ENCODE measurements at places on chromosomes 7 and 10.

DNA sequence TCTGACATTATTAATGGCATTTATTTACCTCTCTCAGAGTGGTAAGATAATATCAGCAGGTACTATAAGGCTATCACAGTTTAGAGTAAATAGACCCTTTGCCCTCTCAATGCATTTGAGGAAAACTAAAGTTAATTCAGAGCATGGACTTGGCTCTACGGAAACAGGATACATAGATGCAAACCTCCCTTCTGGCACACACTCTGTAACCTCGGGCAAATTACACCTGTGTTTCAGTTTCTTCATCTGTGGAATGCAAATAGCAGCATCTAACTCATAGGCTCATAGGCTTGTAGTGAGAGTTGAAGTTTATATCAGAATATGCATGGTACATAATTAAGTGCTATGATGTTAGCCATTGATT lies 5.6 kb downstream of the RAPGEF5 start:
- DNase-seq, result no peak

- DNase-seq, result no peak
Observed at GRCh38 chr10:69321865-69322264, 43.6 kb downstream of the HK1 start.

- DNase-seq, result no peak
Observed at GRCh38 chr7:139893999-139894398, 64.9 kb downstream of the TBXAS1 start.

GRCh38 chr7:51246258-51247245 lies 70.1 kb downstream of the COBL start:
- no peak for DNase-seq

DNA sequence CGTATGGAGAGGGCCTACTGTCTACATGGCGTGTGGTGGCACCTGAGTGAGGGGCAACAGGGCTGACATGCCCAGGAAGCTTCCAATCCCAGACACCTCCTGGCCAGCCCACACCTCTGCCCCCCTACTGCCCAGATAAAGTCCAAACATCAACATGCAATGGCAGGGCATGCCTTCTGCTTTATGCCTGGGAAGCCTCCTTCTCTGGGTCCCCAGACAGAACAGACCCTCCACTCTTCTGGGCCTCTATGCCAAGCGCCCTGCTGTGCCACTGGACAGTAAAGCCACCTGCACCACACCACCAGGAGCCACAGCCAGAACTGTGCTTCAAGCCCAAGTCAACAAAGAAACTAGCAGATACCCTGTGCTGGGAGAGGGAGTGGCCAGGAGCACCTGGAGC lies 12.5 kb downstream of the TMEM72 start:
- no peak for DNase-seq

DNA sequence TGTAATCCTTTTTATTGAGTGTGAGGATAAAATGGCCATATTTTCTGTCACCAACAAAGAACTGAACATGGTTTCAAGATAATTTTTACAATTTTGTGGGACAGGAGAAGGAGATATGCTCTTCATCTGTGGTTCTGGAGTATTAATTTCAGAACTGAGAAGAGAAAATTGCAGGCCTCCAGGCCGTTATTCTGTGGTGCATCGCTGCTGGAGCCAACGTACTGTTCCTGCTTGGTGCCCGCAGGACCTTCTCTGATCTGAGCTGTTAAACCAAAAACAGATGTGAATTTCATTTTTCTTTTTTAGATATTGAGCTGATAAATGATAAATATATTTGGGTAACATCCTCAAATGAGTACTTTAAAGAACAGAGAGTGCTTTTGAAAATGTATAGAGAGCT lies 63.9 kb downstream of the IKZF1 start:
- DNase-seq, result no peak
